ENCODE measurements at places on chromosomes 6 and 20.

DNA sequence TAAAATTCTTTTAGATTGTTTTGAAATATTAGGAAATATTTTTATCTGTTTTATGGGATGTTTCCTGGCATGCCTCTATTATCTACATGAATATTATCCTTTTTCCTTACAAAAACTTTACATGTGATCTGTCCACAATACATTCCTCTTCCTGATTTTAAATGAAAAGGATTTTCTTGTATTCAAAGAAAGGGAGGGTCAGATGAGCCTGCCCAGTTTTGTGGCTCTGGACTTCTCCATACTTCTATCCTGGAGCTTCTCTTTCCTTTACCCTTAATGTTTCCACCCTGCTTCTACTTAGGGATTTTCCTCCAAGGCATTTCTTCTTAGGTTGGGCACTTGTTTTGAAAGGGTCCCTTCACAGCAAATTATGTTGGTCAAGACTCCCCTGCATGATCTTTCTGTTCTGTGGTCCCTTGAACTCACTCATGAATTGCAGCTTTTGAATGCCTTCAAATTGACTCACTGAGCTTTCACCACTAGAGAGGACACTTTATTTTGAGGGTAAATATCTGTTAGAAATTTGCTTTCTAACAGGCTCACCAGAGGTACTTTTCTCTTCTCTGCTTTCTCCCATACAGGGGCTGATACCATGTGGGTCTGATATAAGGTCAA, 104.9 kb downstream of the CENPW start:
- no peak for DNase-seq

GRCh38 chr6:37566111-37566949, 66.6 kb upstream of the CCDC167 start:
- no peak for DNase-seq

- DNase-seq = no peak
Observed at GRCh38 chr6:132205946-132206345, 195.3 kb downstream of the MOXD1 start.

DNA sequence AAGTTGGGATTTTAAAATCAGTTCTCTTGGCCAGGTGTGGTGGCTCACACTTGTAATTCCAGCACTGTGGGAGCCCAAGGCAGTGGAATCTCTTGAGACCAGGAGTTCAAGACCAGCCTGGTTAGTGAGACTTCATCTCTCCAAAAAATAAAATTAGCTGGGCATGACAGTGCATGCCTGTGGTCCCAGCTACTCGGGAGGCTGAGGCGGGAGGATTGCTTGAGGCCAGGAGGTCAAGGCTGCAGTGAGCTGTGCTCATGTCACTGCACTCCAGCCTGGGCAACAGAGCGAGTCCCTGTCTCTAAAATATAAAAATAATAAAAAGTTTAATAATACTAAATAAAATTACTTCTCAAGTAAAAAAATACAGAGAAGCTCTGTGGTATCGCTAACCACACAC, 77.5 kb downstream of the FOXA2 start:
- no peak for DNase-seq

DNA sequence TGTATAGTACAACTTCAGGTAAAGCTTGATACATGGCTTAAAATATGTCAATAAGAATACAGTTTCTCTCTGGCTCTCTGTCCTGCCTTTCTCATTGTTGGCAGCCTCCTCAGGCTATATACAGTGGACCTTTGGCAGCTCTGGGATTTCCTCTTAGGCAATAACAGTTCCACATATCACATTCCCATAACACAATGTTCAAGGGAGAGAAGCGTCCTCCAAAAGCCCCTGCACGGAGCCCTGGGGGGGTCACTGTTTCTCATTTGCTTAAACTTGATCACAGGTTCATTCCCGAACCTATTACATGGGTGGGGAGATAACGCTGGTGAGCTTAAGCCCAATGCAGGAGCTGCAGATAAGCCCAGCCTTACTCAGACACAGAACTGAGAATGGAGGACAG, 4.4 kb upstream of the FLRT3 start:
- DNase-seq = no peak

DNA sequence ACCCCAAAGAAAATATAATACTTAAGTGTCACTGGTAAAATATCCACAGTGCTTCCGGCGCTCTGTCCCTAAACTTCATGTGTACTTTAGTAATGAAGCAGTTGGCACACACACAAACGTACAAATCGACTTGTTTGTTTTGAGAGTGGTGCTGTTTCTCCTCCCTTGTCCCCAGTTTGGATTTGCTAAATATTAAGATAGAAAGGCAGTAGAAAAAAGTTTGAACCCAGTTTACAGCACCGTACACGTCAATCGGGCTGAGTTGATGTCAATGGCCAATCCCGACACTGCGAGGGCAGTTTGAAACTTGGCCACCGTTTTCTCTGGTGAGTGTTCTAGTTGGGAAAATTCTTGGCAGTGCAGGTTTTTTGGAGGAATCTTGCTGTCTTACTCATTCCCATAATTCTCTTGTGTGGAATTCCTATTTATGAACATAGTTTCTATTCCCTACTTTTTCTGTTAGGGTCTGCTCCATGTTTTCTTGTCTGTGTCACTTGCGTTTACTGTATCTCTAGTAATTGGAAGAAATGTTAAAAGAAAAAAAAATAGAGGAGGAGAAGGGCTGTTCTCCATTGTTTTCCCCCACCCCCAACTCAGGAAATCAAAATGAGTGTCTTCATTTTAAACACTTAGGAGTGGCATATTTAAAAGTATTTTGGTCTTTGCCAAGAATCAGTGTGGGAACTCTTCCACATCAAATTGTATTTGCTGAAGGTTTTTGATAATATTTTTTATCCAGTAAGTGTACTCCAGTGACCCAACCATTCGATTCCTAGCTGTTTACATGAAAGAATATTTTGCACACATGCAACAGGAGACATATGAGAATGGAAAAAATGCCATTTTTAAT, 72.3 kb downstream of the OR2B2 start:
- DNase-seq = no peak
